Activated CD4-positive, alpha-beta T cell treated with anti-CD3 and anti-CD28 coated beads for 1 hour (primary cell): ENCODE measurements at places on chromosomes 2 and 18.

DNA sequence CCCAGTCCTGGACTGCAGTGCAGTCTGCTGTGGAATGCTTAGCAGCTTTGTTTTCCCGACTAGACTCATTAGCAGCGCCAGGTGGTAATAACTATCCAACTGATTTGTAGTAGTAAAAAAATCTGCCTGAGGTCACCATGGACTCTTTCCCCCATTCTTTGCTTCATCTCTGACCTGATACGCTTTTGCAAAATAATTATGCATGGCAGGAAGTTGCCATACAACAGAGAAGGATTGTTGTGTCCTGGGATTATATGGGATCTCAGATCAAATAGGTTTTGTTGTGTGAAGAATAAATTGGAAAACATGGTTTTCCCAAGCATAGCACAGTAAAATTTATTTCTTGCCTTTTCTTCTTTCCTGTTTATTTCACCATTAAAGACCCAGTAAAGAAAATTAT is 72.4 kb upstream of the ATP5MC3 start:
- no peak for DNase-seq

- no peak for DNase-seq
Observed at GRCh38 chr2:224209555-224210285, 170.6 kb upstream of the SERPINE2 start.

DNA sequence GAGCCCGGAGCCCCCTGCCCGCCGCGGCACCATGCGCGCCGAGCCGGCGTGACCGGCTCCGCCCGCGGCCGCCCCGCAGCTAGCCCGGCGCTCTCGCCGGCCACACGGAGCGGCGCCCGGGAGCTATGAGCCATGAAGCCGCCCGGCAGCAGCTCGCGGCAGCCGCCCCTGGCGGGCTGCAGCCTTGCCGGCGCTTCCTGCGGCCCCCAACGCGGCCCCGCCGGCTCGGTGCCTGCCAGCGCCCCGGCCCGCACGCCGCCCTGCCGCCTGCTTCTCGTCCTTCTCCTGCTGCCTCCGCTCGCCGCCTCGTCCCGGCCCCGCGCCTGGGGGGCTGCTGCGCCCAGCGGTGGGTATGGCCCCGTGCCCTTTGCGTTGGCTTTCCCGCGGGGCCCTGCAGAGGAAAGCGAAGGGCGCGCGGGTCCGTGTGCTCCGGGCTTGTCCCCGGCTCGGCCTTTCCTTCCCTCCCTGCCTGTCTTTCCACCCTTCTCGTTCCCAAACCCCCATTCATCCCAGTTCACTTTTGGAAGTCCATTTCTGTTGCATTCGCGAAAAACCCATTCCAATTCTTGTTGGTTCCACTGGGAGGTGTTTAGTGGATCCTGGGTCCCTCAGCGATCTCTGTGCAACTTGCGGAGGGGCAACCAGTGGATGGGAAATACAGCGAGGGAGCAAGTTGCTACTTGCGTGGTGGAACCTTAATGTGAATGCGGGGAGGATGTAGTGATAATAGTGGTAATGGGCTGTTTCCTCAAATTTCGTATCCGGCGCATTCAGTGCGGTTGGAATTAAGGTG is 599 bp downstream of the ADAM23 start:
- DNase-seq = no peak

DNA sequence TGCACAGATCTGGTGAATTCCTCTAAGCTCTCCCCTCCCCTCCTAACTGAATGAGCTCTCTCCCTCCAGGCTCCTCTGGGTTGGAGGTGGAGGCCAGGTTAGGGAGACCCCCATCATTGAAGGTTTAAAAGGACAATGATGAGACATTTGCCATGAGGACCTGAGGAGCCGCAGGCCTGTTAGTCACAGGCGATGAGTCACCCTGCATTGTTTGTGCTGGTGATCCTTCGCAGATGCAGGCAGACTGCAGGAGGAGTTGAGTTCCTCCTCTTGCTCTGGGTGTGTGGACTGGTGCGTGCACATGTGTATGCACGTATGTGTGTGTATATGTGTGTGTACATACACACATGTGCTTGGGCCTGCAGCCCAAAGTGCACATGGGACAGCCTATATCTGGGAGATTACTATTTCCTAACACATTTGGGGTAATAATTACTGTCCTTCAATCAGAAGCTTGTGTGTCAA is 42.0 kb downstream of the MCFD2 start:
- no peak for DNase-seq

- DNase-seq = no peak
Observed at GRCh38 chr2:111201214-111201613, 80.5 kb downstream of the BCL2L11 start.

GRCh38 chr18:41753826-41754225 is 201.2 kb upstream of the PIK3C3 start:
- DNase-seq = no peak

DNA sequence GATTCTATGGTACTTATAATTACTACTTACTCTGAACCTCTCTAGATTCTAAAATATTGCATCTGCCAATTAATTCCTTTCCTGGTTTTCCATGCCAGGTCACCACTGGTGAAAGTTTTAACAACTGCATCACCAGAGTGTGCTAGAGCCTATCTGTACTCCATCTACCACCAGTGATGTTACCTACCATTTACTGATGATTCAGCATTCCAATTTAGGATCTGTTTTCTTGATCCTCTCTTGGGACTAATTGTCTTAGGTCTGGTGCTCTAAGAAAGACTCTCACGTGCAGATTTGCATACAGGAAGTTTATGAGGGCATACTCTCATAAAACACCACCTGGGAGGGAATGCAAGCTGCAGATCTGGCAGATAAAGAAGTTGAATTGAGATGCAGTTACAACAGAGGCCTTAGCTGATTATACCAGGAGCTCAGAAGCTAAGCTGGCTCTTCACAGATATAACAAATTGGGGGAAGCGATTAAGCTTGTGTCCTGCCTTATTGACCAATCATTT is 347.6 kb upstream of the VRK2 start:
- no peak for DNase-seq

DNA sequence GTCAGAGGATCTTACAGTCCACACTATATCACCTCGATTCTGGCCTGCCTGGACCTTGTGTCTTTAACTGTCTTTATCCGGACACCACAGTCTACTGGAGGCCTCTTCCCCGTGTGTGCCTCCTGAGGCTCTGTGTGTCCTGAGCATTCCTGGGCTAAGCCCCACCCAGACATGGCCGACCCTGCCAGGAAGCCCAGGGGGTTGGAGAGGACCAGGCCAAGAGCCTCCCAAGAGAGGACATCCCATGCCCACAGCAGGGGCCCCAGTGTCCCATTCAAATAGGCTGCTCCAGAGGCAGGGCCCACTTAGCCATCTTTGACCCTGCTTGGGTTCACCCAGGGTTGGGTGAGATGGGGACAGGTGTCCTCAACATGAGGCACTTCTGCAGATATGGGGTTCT is 84.7 kb upstream of the OTOS start:
- DNase-seq = no peak

DNA sequence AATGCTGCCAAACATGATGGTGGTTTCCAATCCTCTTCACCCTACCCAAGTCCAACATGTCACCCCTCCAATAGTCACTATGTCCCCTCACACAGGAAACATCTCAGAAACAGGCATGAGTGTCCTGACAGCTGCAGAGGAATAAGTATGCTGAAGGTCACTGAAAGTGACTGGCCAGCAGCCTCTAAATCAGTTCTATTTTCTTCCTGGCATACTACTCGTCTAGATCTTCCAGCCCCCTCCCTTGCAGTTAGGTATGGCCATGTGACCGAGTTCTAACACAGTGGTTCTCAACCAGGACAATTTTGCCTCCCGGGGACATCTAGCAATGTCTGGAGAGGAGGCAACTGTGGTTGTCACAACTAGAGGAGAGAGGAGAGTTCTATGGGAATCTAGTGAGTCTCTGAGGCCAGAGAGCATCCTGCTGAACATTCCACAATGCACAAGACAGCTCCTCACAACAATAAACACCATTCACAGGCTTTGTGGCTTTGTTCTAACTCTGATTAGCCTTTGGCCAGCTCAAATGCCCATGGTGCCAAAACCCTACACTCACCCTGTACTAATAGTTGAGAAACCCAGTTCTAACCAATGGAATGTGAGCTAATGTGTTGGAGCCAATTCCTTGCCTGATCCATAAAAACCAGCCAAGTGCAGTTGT is 12.6 kb upstream of the ID2 start:
- no peak for DNase-seq

- DNase-seq = no peak
Observed at GRCh38 chr2:167980439-167980838, 267.0 kb downstream of the STK39 start.

DNA sequence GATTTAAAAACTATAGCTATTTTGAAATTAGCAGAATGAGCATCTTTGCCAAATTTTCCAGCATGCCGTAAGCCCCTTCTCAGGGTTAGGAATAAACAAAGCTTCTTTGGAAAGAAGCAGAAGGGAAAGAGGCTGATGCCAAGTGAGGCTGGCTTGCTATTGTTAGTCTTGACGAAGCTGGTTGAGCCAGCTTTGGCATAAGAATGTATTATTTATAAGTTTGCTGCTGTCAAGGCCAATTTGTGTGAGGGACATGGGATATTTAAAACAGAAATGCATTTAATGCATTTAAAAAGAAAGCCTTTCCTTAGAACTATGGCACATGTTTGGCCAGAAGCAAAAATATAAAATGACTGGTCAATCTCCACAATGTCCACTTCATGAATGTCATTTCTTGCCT is 52.5 kb upstream of the TTN start:
- no peak for DNase-seq

GRCh38 chr2:200681697-200682096 is 95.9 kb downstream of the AOX1 start:
- no peak for DNase-seq

GRCh38 chr2:127128445-127128904 is 21.5 kb upstream of the BIN1 start:
- DNase-seq = no peak

DNA sequence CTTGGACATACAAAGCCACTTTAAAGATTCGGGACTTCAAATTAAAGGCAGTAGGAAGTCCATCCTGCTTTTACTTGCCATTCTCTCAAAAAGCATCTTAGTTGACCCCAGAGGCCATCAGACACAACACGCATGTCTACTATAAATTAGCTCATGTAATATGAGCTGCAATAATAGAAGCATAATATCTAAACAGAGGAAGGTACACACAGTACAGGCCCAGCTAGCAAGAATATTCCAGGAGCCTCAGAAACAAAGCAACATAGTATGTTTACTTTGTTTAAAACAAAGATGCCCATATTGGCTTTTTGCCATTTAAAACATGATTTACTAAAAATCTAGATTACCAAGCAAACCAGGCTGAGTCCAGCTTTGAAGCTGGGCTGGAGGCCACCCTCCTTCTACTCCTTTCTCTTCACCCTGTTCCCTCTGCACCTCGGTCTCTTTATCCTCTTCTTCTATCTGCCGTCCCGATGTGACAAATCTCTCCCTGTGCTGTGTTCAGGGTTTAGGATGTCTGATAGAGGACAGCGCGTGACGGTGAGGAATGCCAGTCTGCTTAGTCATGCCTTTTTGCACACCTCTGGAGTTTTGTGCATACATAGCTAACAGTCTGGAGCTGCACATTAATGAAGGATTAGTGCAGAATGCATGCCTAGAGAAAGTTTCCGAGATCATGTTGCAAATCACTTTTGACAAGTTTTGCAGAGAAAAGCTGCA is 28.2 kb downstream of the DTNA start:
- no peak for DNase-seq

GRCh38 chr2:239291475-239292350 is 109.1 kb downstream of the HDAC4 start:
- no peak for DNase-seq

DNA sequence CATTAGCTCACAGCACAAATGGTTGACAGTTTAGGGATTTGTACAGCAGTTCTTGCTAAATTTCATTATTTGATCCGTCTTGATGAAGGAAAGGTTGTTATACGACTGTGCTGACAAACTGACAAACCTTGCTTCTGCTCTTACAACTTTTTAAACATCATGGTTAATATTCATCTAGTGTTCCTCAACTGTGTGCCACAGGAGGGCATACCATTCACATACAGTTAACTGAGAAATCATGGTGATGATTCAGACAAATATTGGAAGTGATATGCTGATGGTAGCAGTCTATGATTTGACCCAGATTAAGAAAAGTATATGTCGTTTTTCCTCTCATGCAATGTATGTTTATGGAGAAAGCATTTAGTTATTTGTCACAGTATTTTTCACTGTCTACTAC is 129.8 kb upstream of the FSIP2 start:
- no peak for DNase-seq

DNA sequence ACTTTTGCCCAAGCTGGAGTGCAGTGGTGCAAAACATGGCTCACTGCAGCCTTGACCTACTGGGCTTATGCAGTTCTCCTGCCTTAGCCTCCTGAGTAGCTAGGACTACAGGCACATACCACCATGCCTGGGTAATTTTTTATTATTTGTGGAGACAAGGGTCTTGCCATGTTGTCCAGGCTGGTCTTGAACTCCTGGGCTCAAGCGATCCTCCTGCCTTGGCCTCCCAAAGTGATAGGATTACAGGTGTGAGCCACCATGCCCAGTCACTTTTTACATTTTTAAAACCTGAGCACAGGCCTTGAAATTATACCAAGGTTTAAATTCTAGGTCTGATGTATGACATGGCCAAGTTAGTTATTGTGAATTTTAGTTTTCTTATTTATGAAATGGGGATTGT is 18.2 kb downstream of the SMAD4 start:
- DNase-seq = no peak

DNA sequence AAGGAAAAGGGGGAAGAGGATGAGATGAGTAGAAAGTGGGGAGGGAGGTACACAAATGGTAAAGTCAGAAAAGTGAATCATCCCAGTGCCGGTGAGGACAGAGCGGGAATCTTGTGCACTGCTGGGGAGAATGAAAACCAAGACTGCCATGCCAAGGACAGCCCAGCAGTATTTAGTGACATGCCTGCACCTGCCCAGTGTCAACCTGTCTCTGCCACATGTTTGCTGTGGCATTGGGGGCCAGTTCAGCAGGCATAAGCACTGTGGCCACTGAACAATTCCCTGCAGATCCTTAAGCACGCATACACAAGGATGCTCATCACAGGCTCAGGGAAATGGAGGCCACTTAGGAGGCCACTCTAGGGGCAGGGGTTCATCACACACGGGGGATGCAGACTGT is 5.2 kb upstream of the KCNK3 start:
- no peak for DNase-seq

- DNase-seq = no peak
Observed at GRCh38 chr2:218378053-218378452, 4.0 kb upstream of the SLC11A1 start.

DNA sequence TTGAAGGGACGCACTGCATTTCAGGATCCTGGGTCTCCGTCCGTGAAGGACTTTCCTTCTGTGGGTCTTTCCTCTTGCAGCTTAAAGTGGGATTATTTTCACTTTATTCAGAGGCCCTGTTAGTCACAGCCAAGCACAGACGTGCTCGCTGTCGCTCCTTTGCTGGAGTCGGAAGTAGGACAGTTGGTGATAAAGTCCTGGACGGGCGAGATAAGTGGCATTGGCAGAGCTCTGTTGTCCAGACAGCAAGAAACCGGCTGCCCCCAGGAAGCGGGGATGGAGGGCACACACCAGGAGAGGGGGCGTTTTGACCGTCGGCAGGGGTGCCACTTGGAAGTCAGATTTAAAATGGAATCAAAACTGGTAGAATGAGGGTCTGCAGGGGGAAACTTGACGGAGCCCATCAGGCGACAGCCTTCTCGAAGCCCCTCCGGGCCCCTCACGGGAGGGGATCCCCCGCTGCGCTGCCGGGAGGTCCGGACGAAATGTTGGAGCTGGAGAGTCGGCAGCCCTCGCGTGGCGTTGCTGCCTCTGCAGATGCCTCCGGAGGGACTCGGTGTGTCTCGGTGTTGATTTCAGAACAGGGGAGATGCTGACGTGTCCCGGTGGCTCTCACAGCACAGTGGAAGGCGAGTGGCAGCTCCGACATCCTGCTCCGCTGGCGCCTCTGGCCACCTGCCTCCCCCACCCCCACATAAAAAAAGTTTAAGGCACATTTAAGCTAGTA is 124.2 kb downstream of the NFATC1 start:
- DNase-seq = peak; percentile 37
